ENCODE measurements at places on chromosomes 12 and 14.

GRCh38 chr12:101338087-101338486 is 58.2 kb downstream of the UTP20 start:
- no peak for DNase-seq

- DNase-seq = no peak
Measured at GRCh38 chr12:48329199-48329939, 21.4 kb downstream of the ZNF641 start.

- DNase-seq = no peak
Measured at GRCh38 chr14:75096959-75097358, 27.5 kb downstream of the ZC2HC1C start.

- no peak for DNase-seq
Measured at GRCh38 chr12:105222726-105223351, 13.1 kb downstream of the APPL2 start.

- DNase-seq = peak; percentile 74
Measured at GRCh38 chr12:100668945-100669536, 95.6 kb downstream of the GAS2L3 start.

DNA sequence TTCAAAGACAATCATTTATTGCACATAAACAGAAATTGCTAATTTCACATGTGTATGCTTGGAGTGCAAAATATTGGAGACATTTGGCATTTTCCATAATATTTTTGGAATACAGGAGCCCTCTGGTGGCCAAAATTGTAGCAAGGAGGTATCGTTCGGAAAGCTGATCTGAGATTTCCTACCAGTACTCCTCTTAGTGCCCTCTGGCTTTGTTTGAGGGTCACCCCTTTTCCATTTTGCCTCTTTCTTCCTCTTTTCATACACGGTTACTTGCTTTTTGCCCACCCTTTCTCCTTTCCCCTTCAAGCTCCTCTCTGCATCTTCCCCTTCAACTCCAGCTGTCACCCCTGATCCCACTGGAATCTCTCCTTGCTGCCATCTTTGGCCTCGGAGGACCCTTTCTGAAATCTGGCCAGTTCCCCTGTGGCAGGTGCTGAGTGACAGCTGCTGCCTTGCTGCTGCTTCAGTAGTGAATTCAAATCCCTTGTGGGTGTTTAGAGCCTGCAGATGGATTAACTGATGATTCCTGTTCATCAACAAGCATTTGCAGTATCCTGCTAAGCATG is 164.6 kb upstream of the PARP11 start:
- peak; percentile 46 for DNase-seq

DNA sequence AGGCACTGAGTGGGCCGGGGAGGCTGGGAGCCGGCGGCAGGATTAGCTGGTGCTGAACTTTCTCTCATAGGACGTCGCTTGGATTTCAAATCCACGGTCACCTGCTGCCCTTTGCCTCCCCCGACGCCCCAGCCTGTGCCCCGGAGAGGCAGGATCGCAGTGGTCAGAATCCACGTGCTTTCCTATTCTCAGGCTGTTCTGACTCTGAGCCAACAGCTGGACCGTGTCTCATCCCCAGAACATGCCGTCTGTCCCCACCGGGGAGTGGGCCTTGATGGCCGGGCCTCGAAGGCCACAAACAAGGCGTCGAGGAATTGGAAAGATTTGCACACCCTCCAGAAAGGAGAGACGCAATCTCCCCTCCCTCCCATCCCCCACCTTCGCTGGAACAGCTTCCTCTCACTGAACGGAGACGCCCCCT is 18.5 kb upstream of the MLXIP start:
- DNase-seq = no peak

- DNase-seq = no peak
Measured at GRCh38 chr12:11768233-11768965, 118.9 kb downstream of the ETV6 start.

DNA sequence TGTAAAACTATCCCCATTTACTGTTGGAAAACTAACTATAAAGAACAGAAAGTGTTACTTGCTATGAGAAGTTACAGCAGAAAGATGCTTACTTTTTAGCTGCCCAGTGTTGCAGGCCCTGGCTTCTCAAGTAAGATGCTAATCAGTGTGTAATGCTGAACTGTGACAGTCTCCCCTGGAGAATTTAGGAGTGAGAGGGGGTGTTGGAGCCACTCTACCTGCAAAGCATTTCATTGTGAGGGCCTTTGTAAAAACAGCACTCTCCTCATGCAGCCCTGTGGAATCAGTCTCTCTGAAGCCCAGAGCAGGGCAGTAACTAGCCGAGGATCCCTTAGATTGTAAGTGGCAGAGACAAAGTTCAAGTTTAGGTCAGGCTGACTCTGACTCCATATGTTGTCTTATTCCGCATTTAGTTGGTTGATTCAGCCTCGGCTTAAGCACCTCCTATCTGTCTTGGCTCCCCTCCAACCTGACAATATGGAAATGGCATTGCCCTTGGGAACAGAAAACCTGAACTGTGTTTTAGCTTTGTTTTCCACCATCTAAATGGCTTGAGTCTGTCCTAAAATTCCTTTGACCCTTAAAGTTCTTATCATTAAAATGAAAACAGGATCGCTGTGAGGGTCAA is 141.3 kb downstream of the PRKCH start:
- DNase-seq = peak; percentile 95

DNA sequence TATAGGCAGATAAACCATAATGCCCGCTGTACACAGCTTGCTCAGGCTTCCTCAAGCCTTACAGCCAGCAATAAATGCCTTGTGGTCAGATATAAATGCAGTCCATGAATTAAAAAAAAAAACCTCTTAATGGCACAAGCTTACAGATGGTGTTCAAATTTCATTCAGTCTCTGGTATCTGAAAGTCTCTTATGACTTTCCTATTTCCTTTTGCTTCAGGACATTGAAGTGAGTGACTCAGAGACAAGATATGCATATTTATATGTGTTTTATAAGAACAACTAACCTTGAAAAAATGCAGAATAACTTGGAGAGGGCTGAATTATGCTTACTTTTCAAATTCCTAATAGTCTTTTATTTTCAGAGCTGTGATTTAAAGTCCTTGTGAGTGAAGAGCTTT is 426.9 kb upstream of the MIS18BP1 start:
- DNase-seq = peak; percentile 8

GRCh38 chr12:120102189-120103043 is 14.1 kb downstream of the RAB35 start:
- DNase-seq = no peak

DNA sequence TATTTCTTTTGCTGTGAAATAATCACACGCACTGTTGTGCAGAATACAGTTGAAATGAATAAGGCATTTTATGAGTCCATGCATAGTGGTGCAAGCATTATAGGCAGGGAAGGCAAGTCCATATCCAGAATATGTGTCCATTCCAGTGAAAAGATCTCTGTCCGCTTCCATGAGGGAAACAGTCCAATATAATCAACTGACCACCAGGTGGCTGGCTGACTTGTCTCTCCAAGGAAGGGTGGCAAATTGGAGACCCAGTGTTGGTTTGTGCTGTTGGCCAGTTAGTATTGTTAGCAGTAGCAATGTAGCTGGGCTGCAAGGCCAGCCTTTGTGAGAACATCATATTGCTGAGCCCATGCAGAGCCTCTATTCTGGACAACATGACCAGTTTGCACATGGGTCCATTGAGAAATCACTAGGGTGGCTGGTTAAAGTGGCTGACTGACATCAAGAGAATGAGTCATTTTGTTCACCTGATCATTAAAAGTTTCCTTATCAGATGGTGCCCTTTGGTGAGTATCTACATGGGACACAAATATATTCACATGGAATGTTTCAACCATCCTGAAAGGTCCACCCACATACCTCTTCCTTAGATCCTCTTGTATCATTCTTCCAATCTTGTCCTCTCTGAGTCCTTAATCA is 17.3 kb upstream of the YAF2 start:
- DNase-seq = no peak

- peak; percentile 85 for DNase-seq
Measured at GRCh38 chr12:105983622-105984320, 155.0 kb downstream of the NUAK1 start.

GRCh38 chr12:111035578-111036301 is 115.4 kb upstream of the MYL2 start:
- DNase-seq = no peak

GRCh38 chr12:119804011-119804641 is 73.0 kb downstream of the CIT start:
- peak; percentile 66 for DNase-seq

DNA sequence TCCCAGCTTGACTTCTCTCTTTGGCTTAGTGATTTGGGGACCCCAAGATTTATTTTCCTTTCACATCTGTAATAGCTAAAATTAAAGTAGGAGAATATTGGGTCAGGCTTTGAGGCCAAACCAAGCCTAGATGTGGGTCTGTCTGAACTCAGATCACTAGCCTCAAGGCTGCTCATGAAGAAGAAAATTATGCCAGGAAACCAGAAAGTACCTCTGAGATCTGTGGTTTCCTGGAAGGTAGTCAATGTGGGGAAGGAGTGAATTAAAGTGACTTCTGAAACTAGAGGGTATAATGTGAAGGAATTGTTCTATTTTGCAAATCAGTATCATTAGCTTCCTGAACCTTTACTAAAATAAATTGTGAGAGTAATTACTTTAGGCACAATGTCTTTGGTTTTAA is 13.4 kb upstream of the CLEC12A start:
- DNase-seq = no peak

DNA sequence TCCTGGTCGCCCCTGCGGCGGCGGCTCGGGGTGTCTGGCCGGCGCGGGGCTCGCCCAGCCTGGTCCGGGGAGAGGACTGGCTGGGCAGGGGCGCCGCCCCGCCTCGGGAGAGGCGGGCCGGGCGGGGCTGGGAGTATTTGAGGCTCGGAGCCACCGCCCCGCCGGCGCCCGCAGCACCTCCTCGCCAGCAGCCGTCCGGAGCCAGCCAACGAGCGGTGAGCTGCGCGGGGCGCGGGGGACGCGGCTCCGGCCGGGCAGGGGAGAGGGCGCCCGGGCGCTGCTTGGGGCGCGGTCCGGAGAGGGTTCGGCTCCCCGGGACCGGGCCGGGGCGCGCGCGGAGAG is at the start of gene LGALS3:
LGALS3 (plus strand) TSS at position 167 of the 342 bp plus-strand sequence. CDS start 8,122 bp downstream, outside the sequence.
- DNase-seq = no peak

GRCh38 chr12:49763006-49763591 is 21.7 kb downstream of the TMBIM6 start:
- DNase-seq = peak; percentile 63

- DNase-seq = no peak
Measured at GRCh38 chr14:77843195-77843594, 43.3 kb downstream of the ADCK1 start.

GRCh38 chr12:13163868-13164635 is 32.5 kb upstream of the EMP1 start:
- no peak for DNase-seq

GRCh38 chr12:19131025-19131444 is 1.5 kb downstream of the PLEKHA5 start:
- no peak for DNase-seq

DNA sequence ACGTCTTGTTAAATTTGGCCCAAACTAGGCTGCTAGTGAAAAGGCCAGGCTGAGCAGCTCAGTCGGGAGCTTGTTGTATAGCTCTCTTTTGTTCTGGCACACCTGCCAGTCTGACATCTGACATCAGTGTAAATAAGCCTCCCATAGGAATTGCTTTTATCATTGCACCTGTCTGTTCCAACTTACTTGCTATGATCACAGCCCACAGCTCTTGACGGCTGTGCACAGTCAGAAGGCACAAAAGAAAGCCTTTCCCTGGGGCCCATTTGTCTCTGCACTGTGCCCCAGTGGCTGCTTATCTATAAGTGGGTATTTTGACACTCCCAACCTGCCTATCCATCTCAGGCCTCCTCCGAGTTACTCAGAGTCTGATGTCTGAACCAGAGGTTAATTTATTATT is 324.5 kb downstream of the NUAK1 start:
- DNase-seq = no peak

DNA sequence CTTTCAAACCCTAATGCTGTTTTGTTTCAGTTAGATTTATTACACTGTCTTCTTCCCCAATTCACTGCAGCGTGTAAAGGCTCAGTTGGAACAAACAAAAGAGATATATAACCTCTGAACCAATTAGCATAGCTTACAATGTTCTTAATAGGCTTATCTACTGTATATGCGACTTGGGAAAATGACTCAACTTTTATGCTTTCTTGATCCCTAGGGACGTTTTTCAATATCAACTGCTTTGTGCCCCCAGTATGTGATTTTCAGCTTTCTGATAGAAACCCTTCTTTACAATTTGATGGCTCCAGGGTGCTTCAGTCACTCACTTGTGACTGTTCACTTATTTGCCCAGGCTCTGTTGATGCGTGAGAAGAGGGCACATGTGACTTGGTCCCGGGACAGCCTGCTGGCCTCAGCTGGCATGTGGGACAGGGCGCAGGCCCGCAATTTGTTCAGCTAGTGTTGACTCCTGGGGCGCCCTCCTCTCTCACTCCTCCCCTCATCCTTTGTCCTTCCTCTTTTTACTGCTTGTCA is 107.1 kb downstream of the TMTC2 start:
- DNase-seq = no peak

DNA sequence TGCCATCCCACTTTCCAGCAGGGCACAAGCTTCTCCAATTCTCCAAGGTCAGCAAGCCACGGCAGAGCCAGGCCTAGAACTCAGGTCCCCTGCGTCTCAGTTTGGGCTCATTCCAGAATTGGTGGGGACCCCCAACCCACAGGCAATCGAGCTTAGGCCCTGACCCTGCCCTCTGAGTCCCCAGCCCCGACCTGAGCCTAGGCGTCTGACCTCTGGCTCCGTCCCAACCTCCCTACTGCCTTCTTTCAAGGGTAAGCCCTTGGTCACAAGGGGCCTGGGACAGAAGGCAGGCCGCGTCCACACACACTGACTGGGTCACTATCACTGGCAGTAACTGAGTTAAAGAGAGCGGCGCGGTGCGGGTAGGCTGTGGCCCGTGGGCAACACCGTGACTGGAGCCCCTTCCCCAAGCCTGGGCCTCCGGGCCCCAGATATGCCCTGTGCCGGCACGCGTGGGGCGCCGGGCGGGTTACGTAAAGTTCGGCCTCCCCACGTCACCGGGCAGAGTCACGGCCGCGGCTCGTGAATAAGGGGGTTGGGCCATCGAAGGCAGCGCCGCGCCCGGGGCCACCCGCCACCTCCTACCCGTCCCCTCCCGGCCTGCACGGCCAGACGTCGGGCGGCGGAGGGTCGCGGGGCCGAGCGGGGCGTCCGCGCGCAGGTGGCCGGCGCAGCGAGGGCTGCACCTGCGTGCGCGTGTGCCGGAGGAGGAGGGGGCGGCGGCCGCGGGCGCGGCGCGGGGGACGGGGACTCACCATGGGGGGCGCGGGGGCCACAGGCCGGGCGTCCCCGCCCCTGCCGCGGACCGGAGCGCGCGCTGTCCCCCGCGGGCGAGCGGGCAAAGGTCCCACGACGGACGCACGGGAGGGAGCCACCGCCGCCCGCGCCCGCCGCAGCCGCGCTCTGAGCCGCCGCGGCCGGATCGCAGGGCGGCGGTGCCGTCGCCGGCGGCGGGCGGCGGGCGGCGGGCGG is 516 bp downstream of the ANKRD9 start:
- no peak for DNase-seq

- DNase-seq = no peak
Measured at GRCh38 chr12:91604897-91605296, 422.3 kb upstream of the DCN start.

DNA sequence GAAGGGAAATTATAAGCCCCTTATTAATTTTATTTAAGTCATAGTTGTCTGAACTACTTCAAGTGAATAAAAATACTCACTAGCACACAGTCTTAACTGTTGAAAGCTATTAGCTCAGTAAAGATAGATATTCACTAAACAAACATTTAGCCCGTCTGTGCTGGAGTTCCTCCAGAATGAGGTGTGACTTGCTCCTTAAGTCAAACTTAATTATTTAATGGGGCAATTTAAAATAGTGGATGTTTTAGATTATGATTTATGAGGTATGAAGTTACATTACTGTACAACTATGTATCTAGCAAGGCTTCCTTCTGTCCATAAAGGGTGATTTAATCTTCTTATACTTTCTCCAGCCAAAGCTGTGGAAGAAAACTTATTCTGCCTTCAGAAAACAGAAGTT is 414.0 kb upstream of the FLRT2 start:
- no peak for DNase-seq
